Hematopoietic multipotent progenitor cell treated with erythropoietin and hydrocortisone succinate and interleukin-3 and kit ligand, for 6 days (in vitro differentiated cells): ENCODE measurements at places on chromosomes 6 and 20.
A peak's percentile ranks its signal among the peaks of the same experiment; 100 is the strongest.

- DNase-seq = no peak
Measured at GRCh38 chr20:9838035-9838377, 870 bp downstream of the PAK5 start.

DNA sequence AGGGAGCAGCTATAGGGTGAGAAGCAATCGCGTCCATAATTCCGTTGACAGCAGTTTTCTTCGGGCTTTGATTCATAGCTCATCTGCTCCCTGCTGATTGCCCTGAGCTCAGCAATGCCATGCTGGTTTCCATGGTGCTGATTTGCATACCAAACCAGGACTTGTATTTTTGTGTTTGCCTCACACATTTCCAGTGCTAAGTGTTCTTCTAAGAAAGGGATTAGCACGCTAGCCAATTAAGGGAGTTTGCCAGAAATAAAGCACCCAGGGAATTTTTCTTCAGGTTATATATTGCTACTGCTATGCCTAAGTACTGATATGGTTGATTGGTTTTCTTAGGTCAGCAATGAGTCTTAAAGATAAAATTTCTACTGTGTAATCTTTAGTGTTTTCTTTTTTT lies 177.6 kb downstream of the PLCB1 start:
- DNase-seq = no peak

DNA sequence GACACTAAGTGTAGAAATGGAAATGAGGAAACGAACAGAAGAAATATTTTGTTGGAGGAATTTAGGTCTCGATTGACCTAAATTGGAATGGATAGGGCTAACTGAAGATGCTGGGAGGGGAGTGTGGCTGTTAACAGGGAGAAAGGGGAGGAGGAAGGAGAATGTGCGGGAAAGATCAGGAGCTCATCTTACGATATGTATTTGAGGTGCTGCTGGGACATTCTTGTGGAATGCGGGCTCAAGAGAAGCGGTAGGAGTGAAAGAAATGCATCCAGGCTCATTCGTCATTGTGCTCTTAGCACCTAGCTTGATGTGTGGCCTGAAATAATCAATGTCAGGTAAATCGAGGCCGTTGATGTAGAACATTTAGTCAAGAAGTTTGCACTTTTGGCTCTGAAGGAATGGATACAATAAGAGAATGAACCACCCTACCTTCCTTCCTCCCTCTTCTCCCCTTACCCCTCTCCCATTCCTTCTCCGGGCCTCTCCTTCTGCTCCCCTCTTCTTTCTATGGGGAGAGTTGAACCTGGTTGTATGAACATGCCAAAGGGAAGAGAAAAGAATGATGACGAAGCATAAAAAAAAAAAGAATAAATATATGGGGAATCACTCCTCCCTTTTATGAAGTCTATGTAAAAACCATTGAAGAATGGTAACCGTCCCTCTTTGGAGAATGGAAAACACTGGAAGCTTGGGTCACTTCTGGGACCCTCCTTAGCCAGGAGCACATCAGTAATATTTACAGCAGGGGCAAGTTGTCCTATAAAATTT lies 70.9 kb downstream of the SASH1 start:
- no peak for DNase-seq

GRCh38 chr6:6412221-6412620 lies 91.8 kb upstream of the F13A1 start:
- no peak for DNase-seq

GRCh38 chr6:157538168-157538567 lies 157.2 kb downstream of the ZDHHC14 start:
- no peak for DNase-seq

GRCh38 chr6:169725125-169726048 lies 1.1 kb upstream of the PHF10 start:
- peak; percentile 46 for DNase-seq

DNA sequence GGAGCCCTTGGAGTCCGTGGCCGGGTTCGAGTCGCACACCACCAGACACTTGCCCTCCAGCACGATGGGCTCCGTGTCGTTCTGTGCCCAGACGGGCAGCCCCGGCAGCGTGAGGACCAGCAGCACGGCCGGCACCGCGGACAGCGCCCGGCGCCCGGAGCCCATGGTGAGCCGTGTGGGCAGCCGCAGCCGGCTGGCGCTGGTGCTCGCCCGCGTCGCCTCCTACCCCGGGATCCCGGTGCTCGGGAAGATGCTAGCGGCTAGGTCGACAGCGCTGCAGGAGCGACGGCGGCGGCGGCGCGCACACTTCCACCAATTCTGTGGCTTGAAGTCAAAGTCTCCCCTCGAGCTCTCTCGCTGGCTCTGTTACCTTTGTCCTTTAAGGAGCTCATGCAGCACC lies 1.3 kb downstream of the CBLN4 start:
- DNase-seq = no peak

DNA sequence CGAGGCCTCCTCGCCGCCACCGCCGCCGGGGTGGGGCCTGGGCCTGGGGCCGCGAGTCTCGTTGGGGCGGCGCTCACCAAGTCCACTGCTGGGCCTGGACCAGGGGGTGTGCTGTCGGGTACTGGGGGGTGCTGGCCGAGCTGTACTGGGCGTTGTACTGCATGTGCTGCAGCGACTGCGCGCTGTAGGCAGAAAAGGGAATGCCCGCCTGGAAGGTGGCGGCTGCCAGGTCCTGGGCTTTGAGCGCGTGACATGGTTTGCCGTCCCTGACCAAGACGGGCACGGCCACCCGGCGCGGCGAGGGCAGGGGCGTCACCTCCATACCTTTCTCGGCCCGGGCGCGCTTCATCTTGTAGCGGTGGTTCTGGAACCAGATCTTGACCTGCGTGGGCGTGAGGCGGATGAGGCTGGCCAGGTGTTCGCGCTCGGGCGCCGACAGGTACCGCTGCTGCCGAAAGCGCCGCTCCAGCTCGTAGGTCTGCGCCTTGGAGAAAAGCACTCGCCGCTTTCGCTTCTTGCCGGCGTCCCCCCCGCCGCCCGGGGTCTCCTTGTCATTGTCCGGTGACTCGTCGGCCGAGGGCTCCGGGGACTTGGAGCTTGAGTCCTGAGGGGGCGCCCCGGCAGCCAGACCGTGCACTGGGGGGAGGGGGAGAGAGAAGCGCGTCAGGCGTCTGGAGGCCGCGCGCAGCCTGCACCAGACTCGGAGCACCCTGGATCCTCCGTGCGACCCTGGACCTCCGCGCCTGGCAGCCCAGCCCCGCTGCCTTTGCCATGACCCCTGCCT lies 1.8 kb downstream of the NKX2-2 start:
- DNase-seq = no peak

DNA sequence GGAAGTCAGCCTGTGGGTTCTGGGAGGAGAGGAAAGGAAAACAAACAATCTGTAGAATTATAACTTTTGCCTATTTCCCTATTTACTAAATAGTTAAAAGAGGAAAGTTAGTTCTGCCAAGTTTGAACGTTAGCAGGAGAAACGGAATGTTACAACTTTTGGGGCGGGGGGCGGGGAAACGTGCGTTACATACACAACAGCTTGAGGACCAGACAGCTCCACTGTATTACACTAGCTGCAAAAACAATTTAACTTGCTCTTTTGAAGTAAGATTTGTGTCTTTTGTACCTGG lies 498 bp upstream of the PRDM1 start:
- DNase-seq = no peak

DNA sequence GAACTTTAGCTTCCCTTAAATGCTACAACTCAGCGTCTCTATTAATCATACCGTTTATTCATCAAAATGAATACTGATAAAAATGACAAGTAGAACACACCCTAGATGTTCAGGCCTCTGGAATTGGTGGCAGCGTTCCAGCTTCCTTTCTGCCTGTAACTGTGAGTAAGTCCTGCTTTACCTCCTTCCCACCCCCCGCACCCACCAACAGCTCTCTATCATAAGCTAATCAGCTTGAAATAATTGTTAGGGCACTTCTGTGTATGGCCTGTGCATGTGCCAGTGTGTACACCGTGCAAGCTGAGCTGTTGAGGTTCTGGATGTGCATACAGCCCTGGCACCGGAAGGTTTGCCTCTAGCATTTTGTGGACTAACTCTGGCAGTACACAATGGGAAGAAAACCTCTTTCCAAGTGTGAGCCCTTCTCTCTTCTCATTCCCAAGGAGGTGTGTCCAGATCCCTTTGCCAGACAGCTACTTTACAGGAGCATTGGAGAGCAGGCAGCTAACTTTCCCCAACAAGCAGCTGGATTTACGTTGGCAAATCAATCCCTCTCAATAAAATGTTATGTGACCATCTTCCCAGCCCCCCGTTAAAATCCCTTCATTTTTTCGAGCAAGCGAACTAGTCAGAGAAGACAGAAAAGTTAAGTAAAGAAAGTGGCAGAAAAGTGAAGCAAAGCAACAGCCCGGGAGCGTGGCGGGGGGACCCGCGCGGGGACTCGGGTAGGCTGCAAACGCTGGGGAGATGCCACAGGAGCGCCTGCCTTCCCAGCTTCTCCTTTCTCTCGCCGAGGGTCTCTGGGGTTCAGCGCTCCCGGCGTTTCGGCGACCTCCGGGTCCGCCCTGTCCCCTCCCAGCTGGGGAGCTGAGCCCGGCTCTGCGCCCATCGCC lies 803 bp upstream of the ADGRG6 start:
- peak; percentile 52 for DNase-seq

- no peak for DNase-seq
Measured at GRCh38 chr20:63787302-63787701, 43.8 kb downstream of the ZBTB46 start.

GRCh38 chr6:80477591-80477990 lies 371.1 kb downstream of the BCKDHB start:
- DNase-seq = no peak

DNA sequence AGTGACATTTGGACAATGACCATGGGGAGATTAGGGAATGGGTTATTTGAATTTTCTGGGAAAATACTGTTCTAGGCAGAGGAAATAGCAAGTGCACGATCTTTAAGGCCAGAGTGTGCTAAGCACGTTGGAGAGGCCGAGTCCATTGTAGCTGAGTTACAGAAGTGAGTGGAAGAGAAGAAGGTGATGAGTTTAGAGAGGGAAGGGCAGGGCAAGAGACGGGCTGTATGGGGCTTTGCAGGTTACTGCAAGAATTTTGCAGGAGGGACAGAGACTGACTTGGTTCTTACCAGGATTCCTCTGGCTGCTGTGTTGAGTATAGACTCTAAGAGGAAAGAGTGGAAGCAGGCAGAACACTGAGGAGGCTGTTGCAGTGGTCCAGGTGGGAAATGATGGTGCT lies 1.1 kb upstream of the NCOA3 start:
- peak; percentile 19 for DNase-seq

DNA sequence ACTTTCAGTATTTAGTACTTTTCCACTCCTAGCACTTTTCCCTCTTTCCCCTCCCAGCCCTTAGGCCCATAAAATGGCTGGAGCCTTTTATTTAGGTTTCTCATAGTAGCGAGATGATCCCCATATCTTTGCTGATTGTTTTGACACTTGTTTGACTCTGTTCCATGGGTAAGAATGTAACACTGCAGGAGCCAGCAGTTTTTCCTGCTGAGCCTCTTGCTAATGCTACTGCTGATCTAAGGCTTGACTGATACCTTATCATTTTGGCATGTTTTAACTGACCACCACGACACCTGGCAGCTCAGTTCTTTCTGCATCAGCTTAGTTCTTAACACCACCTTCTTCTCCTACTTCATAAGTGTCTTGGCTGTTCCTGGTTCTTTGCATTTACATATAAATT lies 29.6 kb downstream of the ZKSCAN8 start:
- DNase-seq = no peak

- DNase-seq = peak; percentile 70
Measured at GRCh38 chr6:26536571-26537159, 1.5 kb upstream of the HMGN4 start.
